Smooth muscle cell of trachea (primary cell): ENCODE measurements at places on chromosomes 6 and 20. TPM values are rescaled to one million over a fixed set of nuclear protein-coding genes. Genes with fewer than 3 reads are reported as not detected.

VSX1 gene
- total RNA-seq, result not detected in 2 replicates

OOEP gene
- 0.29 TPM in 1 of 2 replicates, not detected in the other for total RNA-seq

COL9A3 gene
- total RNA-seq, result 0.15 and 1.2 TPM in 2 replicates

ALDH5A1 gene
- 0.15 and 0.50 TPM in 2 replicates for total RNA-seq

HTR1E gene
- total RNA-seq, result not detected in 2 replicates

MYO6 gene
- 15.9 and 18.6 TPM in 2 replicates for total RNA-seq

CRISP3 gene
- not detected in 2 replicates for total RNA-seq

RAMACL gene
- total RNA-seq, result 1.8 and 2.5 TPM in 2 replicates

LMBRD1 gene
- total RNA-seq, result 23.0 and 33.2 TPM in 2 replicates

THBS2 gene
- 141 and 254 TPM in 2 replicates for total RNA-seq

TSBP1 gene
- total RNA-seq, result not detected in 2 replicates

NUS1 gene
- 12.1 and 22.8 TPM in 2 replicates for total RNA-seq

SLC13A3 gene
- 2.9 and 6.0 TPM in 2 replicates for total RNA-seq

MDFI gene
- total RNA-seq, result 0.17 TPM in 1 of 2 replicates, not detected in the other
